T47D (cell line): ENCODE measurements at places on chromosomes 3 and 15.

DNA sequence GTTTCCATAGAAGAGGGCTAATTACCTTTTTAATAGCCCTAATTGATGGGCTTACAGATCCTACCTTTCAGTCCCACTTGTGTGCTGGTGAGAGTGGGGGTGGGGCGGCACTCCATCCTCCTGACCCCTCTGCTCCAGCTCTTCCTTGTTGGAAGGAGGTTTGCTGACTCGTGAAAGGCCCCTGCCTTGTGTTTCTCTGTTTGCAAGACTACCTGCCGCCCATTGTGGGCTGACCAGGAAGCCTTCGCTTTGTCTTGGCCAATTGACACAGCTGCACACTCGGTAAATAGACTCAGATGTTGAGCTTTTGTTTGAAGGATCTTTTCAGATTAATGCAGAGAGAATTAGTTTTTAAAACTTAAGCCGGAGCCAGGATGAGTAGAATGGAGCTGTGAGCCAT, 197.3 kb upstream of the HES1 start:
- no peak for DNase-seq

DNA sequence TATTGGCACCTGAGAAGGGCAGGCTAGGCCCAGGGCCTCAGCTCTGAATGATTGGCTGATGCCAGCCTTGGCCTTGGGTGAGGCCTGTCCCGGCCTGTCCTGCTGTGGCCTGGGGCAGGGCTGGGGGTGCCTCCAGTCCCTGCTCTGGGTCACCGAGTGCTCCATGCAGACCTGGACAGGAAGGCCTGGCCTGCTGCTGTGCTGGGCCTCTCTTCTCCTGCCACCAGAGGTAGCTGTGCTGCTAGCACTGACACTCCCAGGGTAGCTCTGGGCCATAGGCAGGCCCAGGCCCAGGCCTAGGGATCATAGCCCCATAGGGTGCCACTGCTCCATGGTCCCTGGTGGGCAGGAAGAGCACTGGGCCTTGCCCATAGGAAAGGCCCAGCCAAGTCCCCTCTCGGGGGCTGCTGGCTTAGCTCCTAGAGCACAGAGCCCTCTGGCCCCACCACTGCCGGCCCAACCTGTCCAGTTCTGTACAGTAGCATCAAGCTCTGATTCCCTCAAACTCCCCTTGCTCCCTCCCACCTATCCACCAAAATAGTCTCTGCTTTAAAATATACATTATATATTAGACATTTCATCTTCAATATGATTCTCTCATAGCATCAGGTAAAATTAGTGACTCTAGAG, 18.2 kb downstream of the ABTB1 start:
- DNase-seq: peak; percentile 76

DNA sequence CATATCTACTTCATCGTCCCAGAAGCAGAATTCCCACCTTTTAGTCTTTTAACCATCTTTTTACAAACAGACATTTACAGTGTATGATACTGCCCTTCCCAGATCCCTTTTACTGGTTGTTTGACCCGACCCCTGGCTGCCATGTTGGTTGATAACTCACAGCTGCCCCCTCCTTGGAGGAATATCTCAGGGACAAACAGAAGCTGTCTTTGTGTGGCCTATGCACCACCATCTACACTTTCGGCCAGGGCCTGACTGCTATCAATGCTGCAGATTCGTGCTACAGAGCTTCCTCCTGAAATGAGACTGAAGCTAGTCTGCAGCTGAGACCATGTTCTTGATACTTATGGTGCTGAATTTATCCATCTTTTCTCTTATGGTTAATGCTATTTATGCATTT, 6.6 kb upstream of the POLQ start:
- no peak for DNase-seq

DNA sequence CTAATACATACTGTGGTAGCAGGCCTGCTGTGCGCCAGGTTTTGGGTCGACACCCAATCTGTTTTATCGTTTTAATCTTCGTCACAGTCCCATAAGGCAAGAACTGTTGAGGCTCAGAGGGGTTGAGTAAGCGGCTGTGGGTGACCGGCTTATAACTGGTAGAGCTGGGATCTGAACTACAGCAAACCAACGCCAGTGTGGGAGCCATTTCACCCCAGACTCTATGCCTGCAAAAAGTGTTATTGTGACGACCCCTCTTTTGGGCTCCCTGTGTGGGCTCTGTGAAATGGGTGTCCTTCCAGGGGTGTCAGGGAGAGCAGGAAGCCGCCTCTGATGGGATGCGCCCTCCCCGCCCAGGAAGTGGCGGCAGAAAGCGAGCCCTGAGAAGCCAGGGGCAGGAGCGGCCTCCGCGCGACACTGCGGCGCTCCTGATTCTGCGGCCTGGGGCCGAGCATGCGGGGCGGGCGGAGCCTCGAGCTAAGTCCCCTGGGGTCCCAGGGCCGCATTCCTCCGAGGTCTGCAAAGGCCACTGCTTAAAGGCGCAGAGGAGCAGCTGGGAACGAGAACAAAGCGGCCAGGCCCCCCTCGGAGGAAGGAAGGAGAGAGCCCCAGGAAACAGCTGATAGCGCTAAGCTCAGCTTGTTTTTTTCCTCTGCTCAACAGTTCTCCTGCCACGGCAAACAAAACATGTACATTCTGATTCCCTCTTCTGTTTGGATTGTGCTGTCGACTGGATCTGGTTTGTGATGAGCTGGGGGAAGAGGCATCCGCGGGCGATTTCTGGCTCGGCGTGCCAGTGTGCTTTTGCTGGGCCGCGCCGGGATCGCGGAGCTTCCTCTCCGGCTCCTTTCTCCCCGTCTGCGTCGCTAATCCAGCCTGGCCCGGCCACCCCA, 33.9 kb downstream of the GRK7 start:
- no peak for DNase-seq

DNA sequence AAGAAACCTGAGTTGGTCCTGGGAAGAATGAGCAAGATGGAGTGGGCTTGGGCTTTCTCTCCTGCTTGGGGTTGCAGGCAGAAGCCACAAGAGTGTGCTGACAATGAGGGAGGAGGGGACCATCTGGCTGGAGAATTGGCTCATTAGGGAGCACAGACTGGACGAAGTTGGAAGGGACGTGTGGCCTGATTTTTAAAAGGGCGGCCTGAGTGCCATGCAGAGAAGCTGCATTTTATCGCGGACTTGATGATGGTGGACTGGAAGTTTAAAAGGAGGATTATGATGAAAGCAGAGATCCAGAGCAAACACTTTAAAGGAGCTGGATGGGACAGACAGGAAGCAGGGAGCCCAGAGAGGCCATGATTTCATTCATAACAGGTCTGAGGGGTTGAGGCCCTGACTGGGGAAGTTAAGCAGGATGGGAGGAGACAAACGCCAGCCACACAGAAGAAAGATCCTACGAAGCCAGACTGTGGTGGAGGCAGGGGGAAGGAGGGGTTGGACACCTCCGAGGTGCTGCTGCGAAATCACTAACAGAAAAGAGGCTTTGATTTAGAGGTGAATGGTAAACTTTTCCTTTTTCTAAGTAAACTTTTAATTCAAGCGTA, 23.6 kb downstream of the TLNRD1 start:
- DNase-seq: no peak

DNA sequence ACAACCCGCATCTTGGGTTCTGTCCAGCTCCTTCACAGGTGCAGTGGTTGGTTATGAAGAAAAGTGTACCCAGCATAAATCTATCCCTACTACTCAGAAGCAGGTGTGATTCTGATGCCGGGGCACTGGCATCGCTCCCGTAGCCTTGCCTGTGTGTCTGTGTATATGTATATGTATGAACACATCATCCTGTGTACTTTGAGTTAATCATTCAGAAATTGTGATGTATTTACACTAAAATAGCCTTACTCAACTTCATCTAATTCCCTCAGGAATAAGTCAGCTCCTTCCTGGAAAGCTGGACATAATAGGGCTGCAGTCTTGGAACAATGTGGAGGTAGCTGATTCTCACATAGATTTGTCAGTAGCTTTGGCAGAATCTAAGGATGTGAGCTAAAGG, 6.7 kb upstream of the ZBED2 start:
- DNase-seq: no peak

- DNase-seq: no peak
These were observed 59.6 kb upstream of the TSC22D2 start for GRCh38 chr3:150348500-150348899.

GRCh38 chr3:43691120-43691995, 620 bp downstream of the ABHD5 start:
- DNase-seq: peak; percentile 75

GRCh38 chr3:27677565-27677964, 44.6 kb downstream of the EOMES start:
- DNase-seq: peak; percentile 17

DNA sequence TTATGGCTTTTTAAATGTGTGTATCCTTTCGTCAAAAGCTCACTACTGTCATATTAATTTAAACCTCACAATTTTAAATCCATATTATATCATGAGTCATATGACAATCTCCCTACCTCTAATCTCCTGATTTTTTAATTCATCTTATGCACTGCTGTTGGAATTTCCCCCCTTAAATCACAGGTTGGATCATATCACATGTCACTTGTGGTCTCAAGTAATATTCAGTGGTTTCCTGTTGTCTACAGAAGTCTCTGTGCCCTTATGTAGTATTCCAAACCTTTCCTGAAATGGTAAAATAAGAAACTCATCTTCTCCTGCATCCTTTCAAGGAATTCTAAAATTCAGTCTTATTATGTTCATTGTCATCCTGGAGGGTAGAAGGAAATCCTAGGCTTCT, 116.0 kb upstream of the CBLB start:
- no peak for DNase-seq

GRCh38 chr3:2098398-2099027, at the start of gene CNTN4:
CNTN4 (plus strand) TSS chr3:2098866.
- DNase-seq: peak; percentile 92

DNA sequence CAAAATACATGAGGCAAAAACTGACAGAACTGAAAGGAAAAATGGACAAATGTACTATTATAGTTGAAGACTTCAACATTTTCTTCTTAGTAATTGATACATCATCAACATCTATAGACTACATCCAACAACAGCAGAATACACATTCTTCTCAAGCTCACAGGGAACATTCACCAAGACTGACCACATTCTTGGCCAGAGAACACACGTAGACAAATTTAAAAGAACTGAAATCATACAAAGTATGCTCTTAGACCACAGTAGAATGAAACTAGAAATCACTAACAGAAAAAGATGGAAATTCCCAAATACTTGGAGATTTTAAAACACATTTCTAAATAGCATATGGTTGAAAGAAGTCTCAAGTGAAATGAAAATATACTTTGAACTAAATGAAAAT, 55.1 kb upstream of the NSMCE3 start:
- DNase-seq: no peak

- no peak for DNase-seq
These were observed 686.3 kb downstream of the NTRK3 start for GRCh38 chr15:87570206-87570605.

DNA sequence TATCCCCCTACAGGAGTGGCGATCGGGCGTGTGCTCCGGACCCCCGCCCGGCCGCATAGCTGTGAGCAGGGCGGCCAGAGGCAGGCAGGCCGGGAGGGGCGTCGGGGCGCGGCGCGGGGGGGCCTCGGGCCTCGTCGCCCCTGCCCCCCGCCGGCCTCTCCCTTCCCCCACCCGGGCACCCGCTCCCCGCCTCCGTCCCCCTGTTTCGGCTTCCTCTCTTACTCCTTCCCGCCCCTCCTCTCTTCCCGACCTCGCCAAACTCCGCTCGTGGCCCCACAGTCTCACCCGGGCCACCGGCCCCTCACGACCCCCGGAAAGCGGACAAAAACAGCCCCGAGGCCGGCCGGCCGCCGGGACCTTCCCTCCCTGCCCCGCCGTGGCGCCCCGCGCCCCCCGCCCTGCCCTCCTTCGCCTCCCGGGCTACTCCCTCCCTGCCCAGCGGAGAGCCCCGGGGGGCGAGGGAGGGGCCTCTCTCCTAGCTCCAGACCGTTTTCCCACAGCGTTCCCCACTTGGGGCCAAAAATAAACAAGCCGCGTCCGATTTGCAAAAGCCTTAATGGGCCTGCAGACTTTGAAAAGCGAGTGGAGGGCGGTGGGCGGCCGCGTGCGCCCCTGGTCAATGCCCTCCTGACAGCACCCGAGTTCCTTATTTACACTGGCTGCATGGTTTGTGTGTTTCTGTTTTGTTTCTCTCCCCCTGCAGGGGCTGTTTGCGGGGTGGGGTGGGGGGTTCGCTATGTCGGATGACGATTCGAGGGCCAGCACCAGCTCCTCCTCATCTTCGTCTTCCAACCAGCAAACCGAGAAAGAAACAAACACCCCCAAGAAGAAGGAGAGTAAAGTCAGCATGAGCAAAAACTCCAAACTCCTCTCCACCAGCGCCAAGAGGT, 1.0 kb downstream of the UBE2E1 start:
- no peak for DNase-seq

DNA sequence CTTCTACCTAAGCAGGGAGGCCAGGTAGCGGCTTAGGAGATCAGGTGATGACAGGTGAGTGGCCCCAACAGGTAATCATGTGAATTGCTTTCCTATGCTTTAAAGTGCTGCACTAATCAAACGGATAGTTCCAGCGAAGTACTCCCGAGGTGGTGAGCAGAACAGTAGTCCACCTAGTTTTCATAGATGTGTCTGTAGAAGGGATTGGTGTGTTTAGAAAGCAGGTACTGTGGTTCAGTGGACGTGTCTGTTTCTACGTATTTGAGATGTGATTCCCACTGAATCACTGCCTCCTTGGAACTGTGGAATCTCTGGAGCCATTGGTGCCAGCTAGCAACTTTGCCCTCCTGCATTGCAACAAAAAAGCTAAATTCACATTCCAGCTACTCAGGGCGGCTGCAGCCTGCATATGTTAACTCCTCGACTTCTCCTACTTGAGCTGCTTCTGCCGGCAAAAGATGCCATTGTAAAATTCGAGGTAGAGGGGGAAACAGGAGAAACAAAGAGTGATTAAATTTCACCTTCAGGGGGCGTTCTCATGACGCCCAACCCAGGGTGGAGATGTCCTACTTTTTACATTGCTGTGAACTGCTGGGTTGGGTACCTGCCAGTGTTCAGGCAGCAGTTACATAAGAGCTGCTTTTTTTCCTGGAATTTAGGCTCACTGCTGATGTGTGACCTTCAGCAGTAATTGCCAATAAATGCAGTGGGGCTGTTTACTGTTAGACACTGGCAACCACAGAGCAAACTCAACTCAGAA, 227.3 kb downstream of the ITPR1 start:
- DNase-seq: peak; percentile 92

GRCh38 chr3:31534065-31534425, 1.3 kb downstream of the STT3B start:
- DNase-seq: no peak

DNA sequence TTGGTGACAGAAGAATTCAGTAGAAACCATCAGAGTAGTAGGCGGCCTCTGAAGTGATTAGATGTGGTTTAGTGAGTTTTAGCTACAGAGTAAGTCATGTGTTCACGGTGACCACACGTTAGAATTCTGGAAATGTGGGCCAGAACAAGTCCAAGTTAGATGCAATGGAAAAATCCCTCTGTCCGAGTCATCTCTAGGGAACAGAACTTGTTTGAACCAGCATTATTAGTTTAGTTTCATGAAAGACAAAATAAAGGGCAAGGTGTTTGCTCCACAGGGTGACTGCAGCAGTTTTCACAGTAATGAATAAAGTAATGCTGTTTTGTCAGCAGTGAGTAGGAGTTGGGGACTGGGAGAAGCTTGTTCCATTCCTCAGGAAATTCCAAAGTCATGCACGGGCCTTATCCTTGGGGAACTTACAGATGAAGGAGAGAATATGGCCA, 100.2 kb downstream of the CGNL1 start:
- DNase-seq: no peak
